Activated CD8-positive, alpha-beta memory T cell treated with anti-CD3 and anti-CD28 coated beads, Interleukin-2, amount 50 U/mL, for 4 hours (primary cell): ENCODE measurements at places on chromosomes 12 and 14.

DNA sequence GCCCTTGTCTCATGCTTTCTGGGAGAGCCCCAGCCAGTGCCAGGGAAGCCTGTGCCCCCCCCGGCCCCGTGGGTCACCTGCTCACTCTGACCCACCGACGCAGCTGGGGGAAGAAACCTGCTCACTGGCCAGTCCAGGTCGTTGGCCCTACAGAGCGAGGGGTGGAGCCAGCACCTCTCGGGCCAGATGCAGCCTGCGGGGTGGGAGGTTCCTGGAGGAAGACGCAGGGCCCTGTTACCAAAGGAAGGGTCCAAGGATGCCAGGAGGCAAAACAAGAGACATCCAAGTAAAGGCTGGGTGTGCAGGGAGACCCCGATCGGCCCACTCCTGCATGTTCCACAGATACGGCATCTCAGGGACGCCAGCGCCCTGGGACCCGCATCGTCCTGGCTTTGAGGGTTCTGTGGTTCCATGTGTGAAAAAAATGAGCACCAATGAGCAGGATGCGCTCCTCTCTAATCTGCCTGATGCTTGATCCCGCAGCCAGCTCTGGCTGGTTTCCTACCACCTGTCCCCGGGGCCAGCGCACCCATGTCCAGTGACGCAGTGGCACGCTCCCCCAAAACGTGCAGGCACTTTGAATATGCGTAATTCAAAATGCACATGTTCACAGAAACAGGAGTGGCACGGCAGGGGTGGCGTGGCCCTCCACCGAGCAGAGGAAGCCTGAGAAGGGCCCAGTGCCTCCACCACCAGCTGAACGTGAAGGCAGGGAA, 66.0 kb upstream of the GALNT9 start:
- DNase-seq = no peak

- no peak for DNase-seq
Observed at GRCh38 chr14:45212231-45212630, 40.8 kb downstream of the MIS18BP1 start.

DNA sequence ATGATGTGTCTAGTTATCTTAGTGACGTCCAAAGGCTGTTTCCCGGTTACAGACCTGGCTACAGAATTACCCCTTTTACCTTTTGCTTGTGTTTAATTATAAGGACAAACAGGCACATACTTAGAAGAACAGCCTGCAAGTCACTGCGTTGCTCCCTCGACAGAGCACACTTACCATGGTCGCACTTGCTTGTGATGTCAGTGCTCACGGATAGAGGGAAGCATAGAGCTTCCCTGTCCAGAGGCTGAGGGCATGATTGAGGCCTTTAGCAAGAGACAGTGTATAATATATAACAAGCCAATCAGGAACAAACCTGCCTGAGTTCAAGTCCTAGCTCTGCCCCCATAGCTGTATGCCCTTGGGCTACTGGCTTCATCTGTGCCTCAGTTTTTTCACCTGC, 73.2 kb upstream of the SCN8A start:
- DNase-seq = no peak

- DNase-seq = no peak
Observed at GRCh38 chr12:94534774-94535509, 75.3 kb upstream of the CEP83 start.

DNA sequence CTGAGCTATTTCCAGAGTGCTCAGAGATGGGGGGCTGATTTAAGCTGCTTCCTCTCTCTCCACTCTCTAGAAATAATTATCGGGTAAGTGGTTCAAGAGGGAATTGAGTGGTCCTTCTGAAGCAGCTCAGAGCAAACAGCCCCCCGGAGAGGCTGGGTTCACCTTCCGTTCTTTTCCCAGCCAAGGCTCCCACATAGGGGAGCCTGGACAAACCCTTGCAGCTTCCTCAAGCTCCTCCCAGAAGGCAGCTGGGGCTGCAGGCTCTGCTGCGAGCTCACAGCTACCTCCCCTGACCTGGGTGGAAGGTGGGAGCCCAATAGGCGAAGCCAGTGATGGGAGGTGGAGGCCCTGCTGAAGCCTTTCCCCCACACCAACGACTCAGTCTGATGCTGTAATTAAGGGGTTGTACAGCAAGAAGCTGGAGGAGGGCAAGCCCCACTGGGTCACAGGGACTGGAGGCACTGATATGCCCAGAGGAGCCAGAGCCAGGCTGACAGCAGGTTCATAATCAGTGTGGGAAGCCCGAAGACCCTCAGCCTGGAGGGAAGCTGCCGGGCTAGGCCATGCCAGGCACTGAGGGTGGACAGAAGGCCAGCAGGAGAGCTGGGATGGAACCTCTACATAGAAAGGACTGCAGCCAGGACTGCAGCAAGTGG, 52.4 kb downstream of the ARL6IP4 start:
- DNase-seq = no peak
